Left ventricle myocardium superior (tissue), 1 donor: ENCODE measurements at places on chromosomes 11 and 22. TPM values are rescaled to one million over a fixed set of nuclear protein-coding genes. Genes with fewer than 3 reads are reported as not detected.

Gene MYBPC3
- 2,596 TPM for total RNA-seq

GRCh38 chr22:26642465-26643417 is 14.6 kb upstream of the MIAT start:
- peak; percentile 59 for DNase-seq

- no peak for DNase-seq
Observed at GRCh38 chr11:125663910-125664309, 16.7 kb downstream of the ACRV1 start.

GRCh38 chr22:41284465-41284864 is 1.5 kb downstream of the RANGAP1 start:
- no peak for DNase-seq

GRCh38 chr11:93654226-93654625 is 7.3 kb upstream of the CEP295 start:
- no peak for DNase-seq

Gene ART1
- 0.52 TPM for total RNA-seq
